HFFc6 (cell line): ENCODE measurements at places on chromosomes 7 and 10.

GRCh38 chr10:33734393-33735155 is 400.1 kb upstream of the NRP1 start:
- DNase-seq = no peak

GRCh38 chr7:20560325-20561180 is 54.9 kb upstream of the ABCB5 start:
- DNase-seq = no peak

GRCh38 chr10:11003679-11004078 is 14.0 kb upstream of the CELF2 start:
- no peak for DNase-seq

DNA sequence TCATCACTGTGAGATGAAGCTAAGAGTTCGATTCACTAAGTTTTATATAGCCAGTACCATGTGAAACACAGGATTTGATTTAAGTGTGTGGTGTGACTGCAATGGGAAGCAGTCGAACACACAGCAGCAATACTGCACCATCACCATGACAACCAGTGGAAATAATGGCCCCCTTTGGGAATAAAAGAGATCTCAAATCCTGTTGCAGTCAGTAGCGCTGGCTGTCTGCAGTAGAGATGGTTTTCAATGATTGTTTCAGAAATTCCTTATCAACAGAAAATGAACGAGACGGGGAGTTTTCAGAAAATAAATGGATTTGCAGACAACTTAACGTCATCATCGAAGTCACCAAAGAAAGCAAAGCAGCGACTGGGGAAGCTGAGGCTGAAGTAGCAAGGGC is 91.0 kb downstream of the PTPRE start:
- DNase-seq = no peak

DNA sequence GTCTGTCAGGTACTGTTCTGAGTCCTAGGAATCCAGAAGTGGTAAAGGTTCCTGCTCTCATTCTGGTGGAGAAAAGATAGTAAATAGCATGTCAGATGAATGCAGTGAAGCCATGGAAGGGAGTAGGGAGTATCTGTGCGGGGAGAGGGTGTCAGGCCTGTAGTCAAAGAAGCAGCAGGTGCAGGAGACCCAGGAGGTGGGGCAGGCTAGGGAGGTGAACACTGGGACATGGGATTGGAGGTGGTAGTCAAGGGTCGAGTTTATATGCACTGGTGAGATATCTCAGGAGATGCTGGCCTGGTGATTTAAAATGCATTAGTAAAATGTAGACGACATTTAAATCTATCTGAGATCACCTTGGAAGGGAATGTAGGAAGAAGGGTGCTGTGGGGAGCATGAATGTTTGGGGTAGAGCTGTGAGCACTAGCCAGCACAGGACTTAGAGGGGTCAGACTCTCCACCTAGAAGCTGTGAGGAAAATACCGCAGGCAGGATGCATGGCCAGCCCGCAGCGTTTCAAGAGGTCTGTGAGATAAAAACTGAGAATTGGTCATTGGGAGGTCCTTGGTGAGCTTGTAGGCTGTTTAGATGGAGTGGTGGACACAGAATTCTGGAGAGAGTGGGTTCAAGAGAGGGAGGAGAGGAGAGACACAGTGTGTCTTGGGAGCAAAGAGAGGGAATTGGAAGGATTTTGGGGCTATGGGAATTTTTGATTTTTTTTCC is 6.8 kb downstream of the GTPBP4 start:
- no peak for DNase-seq

DNA sequence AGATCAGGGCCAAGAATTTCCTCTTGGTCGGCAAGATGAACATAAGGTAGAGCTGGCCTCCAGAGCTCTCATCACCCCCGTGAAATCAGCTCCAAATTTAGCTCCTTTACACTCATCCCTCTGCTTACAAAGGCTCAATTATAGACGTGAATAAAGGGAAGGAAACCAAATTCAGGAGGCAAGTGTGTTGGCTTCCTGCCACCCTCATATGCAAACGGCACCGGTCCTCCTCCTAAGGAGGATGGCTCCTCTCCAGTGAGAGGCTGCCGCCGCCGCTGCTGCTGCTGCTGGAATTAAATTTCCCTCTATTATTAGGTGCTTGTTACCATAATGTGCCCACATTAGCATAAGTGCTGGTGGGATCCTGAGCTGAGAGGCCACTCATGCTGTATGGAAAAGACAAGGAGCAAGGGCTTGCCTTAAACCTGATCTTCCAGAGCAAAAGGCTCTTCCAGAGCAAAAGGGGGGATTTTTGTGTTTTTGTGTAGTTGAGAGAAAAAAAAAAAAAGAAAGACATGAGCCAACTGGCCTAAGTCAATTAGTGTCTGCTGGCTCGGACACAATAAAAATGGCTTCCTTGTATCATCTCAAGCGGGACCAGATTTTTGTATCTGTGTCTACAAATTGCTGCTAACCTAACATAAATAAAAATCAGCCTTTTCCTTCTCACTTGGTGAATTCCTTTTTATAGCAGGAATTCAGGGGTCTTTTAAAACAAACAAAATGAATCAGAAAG is 68.4 kb downstream of the CDHR3 start:
- no peak for DNase-seq

- DNase-seq = peak; percentile 45
These were observed 86.2 kb downstream of the HIBADH start for GRCh38 chr7:27576360-27576944.

GRCh38 chr10:80283119-80283518 is 6.3 kb downstream of the MAT1A start:
- no peak for DNase-seq
